ENCODE measurements at places on chromosomes 7 and 10.
A peak's percentile ranks its signal among the peaks of the same experiment; 100 is the strongest.

DNA sequence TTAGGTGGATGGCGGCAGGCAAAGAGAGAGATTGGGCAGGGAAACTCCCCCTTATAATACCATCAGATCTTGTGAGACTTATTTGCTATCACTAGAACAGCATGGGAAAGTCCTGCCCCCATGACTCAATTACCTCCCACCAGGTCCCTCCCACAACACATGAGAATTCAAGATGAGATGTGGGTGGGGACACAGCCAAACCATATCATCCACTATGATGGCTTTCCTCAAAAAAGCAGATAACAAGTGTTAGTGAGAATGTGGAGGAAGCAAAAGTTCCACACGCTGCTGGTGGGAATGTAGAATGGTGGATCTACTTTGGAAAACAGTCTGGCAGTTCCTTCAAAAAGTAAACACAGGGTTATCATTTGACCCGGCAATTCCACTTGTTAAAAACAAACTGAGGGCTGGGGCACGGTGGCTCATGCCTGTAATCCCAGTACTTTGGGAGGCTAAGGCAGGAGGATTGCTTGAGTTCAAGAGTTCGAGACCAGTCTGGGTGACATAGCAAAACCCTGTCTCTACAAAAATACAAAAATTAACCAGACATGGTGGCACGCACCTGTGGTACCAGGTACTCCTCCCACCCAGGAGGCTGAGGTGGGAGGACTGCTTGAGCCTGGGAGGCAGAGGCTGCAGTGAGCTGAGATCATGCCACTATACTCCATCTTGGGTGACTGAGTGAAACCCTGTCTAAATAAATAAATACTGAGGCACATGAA lies 161.4 kb upstream of the EEPD1 start:
- no peak for DNase-seq

DNA sequence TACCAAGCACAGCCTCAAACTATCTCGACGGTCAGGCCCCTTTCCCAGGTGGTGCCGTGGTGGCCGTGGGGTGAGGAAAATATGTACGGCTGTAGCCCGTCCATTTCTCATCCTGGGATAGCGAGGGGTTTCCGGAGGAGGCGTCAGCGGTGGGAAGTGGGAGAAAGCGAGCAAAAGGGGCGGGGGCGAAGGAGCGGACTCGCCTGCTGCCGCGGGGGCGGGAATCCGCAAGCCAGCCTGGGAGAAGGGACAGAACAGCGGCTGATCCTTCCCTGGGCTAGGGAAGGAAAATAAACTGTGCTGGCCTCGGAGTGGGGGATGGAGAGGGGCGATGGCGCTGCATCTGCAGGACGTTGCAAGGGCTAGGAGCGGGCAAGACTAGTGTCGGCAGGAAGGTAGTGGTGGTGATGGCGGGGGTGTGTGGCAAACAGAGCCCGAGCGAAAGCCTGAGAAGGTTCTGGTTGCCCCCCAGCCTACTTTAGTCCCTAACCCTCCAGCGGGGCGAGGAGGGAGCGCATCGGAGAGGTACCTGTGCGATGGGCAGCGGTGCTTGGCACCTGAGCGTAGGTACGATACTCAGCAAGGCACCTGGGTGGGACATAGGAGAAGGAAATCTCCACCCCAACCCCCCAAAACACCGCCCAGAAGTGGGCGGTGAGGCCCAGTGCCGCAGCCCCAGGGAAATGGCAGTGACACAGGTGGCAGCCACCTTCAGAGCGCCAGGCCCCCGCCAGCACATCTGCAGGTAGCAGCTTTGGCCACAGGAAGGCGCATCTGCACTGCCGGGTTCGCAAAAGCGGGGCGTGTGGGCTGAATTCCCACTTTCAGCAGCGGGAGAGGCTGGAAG lies 49.9 kb upstream of the STEAP1B start:
- DNase-seq, result no peak

DNA sequence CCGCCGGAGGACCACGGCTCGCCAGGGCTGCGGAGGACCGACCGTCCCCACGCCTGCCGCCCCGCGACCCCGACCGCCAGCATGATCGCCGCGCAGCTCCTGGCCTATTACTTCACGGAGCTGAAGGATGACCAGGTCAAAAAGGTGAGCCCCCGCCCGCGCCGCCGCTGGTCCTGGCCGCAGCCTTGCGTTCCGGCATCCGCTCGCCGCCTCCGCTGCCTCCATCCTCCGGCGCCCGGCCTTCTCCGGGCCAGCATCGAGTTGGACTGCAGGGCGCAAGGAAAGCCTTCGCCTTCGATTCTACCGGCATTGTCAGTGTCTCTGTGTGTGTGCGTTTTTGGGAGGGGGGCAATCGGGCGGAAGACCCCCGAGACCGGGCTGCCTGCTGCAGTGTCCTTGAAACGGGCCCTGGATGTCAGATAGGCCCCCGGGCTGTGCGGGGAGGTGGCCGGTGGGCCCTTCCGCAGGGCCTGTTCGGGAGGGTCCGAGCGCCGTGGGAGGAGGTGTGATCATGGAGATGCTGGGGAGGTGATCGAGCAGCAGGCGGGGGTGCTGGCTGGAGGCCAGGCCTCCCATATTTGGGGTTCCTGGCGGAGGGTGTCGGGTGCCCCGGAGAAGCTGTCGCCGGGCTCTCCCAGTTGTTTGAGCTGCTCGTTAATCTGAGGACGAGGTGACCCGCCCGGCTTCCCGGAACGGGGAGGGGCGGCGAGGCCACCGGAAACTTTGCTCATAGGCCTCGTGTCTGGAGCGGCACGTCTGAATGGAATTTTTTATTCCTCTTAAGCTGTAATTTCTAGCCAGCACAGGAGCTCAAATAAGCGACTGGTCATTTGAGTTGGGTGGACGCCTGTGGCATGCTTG lies 40.8 kb downstream of the HK1 start:
- peak; percentile 90 for DNase-seq

DNA sequence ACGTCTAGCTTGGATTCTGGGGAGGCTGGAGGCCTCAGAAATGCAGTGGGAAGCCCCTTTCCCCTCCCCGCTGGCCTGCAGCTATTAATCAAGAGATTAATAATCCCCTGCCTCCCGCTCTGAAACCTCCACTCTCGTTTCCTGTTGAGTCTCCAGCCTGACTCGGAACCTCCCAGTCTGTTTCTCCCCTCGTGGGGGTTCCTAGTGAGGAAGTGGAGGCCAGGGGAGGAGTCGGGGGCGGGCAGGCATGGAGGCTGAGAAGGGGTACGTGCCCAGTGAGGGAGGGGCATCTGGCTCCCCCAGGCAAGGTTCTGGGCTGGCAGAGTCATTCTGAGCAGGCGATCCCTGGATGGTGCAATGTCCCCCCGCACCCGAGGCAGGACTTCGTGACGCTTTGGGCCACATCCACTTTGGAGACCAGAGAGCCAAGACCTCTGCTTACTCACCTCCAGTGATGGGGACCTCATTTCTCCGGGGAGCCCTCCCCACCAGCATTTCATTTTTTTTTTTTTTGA lies 73.6 kb downstream of the COL26A1 start:
- DNase-seq, result no peak

DNA sequence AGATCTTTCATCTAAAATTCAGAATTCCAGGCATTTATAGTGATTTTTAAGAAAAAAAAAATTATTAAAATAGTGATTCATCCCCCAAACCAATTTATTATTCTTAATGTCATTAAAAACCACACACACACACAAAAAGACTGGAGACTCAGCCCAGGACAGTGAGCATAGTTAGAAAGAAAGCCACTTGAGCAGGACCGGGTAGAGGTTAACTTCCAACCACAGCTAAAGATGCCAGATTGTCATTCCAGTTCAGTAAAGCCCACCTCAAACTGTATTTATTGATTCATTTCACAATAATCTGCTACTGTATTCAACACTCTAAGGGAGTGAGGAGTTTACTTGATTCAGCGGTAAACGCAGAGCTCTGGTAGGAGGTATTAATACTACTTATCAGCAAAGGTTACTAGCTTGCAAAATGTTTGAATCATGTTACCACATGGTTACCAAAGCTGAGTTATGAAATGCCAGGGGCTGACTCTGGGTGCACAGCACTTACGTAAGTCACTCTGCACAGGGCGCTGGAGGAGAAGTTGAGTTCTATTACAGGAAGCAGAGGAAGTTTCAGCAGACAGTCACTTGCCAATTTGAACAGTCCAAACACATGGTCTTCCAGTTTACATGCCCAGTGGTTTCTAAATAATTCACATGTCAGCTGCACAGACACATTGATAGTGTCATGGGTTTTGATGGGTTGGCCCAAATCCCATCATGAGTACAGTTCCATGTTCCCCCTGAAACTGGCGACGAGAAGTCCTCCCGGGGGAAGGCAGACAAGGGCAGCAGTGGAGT lies 64.6 kb downstream of the KLF6 start:
- no peak for DNase-seq

DNA sequence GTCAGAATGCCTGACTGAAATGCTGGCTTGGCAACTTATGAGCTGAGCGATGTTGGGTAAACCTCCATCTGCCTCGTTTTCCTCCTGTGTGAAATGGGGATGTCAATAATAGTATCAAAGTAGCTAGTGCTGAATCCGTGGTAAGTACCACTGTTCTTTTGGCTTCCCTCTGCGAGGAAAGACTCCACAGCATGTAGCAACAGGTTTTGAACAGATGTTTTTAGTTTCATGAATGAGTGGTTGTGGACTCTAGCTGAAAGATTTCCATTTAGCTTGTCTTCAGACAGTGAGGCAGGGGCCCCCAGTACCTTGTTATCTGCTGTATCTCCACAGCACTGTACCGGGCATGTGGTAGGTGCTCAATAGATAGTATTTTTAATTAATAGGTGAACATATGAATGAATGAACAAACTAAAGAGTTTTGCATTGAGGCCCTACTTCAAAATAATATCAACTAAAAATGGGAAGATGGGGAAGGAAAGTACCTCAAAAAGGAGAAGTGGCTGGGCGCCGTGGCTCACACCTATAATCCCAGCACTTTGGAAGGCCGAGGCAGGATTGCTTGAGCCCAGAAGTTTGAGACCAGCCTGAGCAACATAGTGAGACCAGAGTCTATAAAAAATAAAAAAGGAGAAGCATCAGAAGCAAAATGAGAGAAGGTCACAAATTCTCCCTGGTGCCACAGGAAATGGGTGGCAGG lies 5.6 kb upstream of the DLG5 start:
- no peak for DNase-seq

DNA sequence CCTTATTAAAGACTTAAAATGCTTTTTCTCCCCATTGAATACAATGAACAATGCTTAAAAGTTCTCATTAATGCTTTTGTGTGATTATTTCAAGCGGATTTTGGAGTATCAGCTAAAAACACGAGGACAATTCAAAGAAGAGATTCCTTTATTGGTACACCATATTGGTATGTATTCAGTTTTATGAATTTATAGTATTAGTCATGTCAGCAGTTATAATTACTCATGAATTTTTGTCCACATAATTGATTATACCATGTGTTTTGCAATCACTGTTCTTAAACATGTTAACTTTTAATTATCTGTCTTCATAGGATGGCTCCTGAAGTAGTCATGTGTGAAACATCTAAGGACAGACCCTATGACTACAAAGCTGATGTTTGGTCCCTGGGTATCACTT lies 31.9 kb downstream of the SLK start:
- no peak for DNase-seq

DNA sequence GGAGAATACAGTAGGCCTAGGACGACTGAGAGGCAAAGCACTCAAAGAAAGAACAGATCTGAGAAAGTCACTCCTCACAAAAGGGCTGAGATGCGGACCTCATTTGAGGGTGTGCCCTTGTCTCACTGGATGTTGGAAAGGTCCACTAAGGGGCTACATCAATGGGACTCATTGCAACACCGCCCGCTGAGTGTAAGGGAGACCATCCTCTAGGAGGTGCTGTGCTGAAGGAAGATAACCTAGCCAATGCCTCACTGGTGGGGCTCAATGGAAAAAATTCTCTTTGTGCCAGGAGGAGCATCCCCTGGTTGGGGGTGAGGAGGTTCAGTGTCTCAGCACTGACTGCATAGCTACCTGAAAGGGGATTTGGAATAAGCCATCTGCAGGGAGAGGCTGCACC lies 758.7 kb upstream of the CELF2 start:
- DNase-seq, result no peak

DNA sequence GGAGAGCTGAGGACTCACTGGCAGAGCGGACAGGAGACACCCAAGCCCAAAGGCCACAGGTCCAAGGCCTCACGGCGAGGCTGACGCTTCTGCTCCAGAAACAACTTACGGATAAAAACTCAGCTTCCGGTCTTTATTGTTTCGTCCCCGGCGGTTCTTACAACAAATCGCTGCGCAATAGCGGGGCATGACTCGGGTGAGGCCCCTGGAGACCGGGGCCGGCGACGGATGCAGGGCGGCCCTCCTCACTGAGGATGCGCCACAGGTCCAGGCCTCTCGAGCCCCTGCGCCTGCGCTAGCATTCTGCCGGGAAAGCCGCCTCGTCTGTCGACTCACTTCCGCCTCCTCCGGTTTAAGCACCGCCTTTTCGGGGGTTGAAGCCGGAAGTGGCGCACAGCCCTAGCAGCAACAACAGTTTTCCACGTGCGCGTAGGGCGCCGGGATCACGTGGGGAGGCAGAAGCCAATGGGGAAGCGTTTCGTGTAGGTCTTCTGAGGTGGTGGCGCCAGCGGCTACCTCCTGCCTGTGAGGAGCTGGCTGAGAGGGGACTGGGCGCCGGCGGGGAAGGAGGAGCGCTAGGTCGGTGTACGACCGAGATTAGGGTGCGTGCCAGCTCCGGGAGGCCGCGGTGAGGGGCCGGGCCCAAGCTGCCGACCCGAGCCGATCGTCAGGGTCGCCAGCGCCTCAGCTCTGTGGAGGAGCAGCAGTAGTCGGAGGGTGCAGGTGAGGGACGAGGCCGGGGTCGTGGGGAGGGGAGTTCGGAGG lies at the start of the genes DNAJB9 and THAP5:
Gene DNAJB9, plus strand, starts transcription at position 494 of the 765 bp plus-strand sequence. CDS start 1,853 bp downstream, outside the sequence.
Gene THAP5, minus strand, starts transcription at position 326 of the 765 bp plus-strand sequence. Its CDS starts 137 bp downstream, at position 189.
- DNase-seq, result peak; percentile 100

DNA sequence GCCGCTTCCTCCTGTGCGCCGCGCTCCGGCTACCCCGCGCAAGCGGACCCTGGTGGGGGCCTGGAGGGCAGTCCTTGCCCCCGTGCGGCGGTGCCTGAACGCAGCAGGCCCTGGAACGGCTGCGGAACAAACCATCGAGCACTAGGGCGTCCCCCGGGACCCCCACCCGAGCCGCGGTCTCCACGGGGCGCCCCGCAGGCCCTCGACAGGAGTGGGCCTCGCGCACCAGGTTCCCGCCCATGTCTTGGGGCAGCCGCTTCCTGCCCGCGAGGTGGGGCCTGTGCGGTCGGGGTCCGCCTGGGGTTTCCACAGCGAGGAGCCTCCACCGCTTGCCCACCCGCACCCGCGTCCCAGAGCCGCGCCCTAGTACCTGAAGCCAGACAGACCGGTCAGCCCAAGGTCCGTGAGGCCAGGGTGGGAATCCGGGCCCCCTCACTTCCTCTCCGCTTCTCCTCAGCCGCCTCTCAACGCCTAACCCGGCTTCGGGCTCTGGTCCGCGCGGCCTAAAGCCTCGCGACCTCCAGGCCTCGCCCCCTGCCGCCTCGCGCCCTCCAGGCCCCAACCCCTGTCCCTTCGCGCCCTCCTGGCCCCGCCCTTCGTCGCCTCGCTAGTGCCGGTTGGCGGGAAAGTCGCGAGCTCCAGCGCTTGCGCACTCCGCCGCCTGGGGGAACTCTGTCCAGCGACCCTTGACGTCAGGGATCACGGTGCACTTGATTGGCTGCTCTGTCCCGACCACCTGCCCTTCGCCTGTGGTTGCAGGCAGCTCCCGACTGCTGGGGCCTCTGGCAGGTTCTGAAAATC lies 7.0 kb upstream of the GBX1 start:
- no peak for DNase-seq

- no peak for DNase-seq
Measured at GRCh38 chr7:44536090-44536489, 5.0 kb downstream of the NPC1L1 start.

GRCh38 chr10:120115959-120116358 lies 223.4 kb downstream of the SEC23IP start:
- no peak for DNase-seq

GRCh38 chr10:79250259-79250658 lies 97.0 kb upstream of the PPIF start:
- DNase-seq, result peak; percentile 63

Data from mucosa of descending colon (tissue), 3 donors.